ENCODE measurements at places on chromosomes 7 and 10.

DNA sequence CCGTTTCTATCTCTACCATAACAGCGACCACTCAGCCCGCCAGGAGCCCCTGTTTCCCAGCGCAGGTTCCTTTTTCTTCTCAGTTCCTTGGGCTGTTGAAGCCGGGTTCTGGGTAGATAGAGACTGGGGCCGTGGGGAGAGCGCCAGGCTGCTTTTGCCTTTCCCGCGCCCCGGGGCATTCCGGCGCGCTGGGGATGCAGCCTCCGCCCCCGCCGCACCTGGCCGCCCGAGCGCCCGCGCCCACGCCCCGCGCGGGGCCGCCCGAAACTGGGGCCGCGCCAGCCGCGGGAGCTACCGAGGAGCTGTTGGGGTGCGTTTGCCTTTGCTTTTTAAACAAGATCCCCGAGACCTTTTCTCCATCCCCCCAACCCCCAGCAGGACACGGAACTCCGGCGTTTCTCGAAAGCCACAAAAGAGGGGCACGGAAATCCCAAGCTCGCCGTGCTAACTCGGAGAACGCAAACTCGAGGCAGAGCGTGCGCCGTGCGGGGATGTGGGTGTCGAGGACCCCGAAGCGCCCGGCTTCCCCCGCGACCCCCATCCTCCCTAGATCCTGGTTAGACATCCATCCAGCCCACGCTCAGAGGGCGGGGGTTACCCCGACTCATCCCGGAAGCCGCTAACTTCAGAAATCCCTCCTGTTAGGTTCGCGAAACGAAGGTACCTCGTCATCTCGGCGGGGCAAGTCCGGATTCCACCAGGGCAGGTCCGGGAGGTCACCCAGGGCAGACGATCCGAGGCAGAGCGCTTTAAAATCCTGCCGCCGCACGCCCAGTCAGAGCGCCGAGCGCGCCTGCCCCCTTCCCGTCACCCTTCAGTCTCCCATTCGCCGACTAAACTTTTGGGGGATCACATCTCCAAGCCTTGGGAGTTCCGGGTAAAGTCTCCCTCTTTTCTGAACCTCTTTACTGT is 1.0 kb downstream of the GRM8 start:
- no peak for DNase-seq

- no peak for DNase-seq
Measured at GRCh38 chr7:927031-927671, 27.3 kb downstream of the ADAP1 start.

- DNase-seq = no peak
Measured at GRCh38 chr10:84298057-84298456, 30.3 kb upstream of the CCSER2 start.

DNA sequence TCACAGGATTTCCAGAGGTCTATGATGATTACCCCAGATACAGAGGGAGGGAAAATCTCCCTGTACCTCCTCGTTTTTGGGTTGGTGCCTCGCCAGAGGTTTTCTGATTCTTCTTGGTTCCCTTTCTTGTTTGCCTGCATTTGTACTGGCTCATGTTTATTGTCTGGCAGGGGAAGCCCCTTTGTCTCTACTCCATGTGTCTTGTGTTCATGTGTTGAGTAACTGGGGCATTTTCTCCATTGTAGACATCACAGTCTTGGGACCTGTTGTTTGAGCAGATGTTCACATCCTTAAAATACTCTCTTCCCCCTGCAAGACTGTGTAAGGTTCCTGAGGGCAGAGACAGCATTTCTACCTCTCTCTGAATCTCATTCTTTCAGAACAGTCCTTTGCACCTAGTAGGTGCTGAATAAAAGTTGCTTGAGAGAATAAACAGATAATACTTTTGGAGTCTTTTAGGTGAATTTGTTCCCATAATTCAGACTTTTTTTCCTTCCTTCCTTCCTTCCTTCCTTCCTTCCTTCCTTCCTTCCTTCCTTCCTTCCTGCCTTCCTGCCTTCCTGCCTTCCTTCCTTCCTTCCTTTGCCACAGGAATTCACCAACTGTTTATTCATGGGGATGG is 25.1 kb downstream of the CDK14 start:
- no peak for DNase-seq

DNA sequence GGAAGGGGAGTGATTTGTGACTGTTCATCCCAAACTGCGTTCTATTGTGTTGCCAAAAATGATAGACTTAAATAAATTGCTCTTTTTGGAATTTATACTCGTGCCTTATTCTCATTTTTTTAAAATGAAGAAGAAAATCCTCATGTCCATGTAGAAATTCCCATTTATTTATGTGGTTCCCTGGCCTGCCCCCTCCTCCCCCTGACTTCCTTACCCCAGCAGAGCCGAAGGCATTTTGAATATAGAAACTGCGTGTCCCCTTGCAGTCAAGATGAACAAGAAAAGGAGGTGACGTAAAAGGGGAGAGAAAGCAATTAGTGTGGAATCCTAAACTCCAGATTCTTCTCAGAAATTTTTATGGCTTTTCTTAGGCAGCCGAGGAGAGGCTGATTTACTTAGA is 126.1 kb downstream of the FAM204A start:
- DNase-seq = no peak

- DNase-seq = no peak
Measured at GRCh38 chr10:127372361-127372760, 176.0 kb upstream of the INSYN2A start.

- no peak for DNase-seq
Measured at GRCh38 chr10:8279598-8279997, 225.1 kb downstream of the GATA3 start.

DNA sequence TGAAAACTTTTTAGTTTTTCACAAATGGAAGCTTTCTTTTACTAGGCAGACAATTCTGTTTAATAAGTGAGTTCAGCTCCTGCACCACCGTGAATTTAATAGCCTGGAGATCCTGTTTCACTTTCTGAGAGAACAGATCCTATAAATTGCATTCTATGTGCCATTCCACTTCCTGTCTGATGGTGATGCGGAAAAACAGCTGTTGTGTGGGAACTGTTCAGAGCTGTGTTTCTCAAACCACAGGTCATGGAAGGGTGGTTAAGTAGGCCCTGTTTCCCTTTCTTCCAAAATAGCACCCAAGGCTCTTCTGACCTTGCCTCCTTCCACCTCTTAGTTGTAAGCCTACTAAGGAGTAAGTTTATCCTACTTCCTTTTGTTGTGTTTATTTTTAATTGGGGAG is 97.2 kb upstream of the DKK1 start:
- no peak for DNase-seq

DNA sequence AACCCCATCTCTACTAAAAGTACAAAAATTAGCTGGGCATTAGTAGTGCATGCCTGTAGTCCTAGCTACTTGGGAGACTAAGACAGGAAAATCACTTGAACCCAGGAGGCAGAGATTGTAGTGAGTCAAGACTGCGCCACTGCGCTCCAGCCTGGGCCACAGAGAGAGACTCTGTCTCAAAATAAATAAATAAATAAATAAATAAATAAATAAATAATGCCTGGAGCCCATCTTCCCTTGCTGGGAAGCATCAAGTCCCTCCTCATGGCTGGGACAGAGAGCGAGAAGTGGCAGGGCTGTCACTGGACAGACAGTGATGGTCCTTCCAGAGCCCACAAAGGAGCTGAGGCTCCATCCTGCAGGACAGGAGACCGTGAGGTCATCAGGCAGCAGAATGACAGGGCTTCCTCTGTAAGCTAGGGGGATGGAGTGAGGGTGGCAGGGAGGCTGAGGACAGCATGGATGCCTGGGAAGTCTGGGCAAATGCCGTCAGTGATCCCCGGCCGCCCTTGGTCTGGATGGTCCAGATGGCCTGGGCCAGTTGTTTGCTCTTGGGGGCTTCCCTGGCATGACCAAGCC is 36.4 kb upstream of the ELN start:
- DNase-seq = no peak

- DNase-seq = no peak
Measured at GRCh38 chr7:67847092-67847787, 850.6 kb downstream of the TYW1 start.

DNA sequence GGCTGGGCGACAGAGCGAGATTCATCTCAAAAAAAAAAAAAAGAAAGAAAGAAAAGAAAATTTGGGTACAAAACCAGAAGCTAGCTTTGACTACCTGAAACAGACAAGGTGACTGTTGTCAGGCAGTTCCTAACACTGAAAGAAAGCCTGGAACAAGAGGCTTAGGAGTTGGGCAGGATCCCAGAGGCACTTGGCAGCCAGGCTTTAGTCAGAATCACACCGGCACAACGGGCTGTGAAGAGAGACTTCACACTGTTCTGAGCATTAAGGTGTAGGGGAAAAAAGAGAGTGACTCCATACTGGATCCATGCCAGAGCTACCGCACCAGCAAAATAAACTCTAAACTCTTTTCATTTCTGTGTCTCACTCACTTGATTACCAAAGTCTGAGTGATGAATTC is 130.8 kb downstream of the ZNF467 start:
- no peak for DNase-seq

GRCh38 chr10:80454513-80455460 is 677 bp downstream of the TSPAN14 start:
- DNase-seq = no peak

DNA sequence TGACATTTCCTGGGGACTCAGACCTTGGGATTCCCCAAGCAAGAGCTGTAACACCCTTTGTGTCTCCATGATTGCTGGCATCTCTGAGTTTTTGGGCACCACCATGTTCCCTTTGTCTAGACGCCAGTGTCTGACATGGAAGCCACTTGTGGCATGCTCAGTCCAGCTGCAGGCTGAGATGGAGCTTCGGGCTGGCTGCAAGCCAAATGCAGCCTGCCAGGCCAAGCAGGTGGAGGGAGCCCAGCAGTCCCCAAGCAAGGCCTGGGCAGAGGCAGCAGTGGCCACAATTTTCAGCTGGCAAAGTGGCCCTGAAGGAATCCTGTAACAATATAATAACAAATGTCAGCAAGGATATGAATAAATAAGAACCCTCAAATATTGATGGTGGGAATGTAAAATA is 86.2 kb upstream of the ABCB5 start:
- DNase-seq = no peak
